NCI-H524 treated with DMSO at 0.1 percent for 48 hours (cell line): ENCODE measurements at places on chromosomes 11 and 22.
A peak's percentile ranks its signal among the peaks of the same experiment; 100 is the strongest.

DNA sequence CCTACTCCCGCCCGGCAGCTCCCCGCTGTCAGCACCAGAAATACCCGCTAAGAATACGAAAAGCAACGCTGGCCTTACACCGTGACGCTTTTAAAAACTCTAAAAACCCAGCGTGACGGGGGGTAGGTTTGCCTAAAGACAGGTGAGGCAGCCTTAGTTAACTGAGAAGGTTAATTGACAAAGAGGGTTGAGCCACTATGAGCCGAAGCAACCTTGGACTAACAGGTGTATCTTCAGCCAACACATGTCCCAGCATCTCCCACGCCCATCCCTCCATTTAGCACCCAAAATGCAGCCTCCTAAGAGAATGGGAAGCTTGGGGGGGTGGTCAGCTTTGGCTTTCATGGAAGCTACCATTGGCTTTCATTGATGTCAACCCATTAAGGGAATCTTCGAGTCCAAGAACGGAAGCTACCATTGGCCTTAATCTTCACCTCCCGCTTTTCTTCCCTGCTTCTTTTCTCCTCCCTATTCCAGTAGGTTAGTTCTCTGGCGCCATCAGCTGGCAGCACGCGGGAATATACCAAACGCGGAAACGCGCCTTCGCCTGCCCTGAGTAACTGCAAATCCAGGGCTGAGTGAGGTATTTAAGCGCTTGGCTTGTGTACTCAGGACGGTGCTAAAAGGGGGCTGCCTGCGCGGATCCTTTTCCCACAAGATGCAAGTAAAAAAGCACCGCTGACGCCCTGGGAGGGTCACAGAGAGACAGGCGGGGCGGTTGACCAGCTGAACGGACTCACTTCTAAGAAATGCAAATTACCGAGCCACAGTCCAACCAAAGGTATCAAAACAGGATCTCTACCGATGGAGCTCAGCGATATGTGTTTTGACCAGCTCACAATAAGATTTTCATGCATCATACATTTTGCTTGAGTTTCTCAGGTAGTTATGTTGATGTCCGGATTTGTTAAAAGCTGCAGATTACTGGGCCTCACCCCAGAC is 38.5 kb upstream of the GLYATL1 start:
- no peak for DNase-seq

DNA sequence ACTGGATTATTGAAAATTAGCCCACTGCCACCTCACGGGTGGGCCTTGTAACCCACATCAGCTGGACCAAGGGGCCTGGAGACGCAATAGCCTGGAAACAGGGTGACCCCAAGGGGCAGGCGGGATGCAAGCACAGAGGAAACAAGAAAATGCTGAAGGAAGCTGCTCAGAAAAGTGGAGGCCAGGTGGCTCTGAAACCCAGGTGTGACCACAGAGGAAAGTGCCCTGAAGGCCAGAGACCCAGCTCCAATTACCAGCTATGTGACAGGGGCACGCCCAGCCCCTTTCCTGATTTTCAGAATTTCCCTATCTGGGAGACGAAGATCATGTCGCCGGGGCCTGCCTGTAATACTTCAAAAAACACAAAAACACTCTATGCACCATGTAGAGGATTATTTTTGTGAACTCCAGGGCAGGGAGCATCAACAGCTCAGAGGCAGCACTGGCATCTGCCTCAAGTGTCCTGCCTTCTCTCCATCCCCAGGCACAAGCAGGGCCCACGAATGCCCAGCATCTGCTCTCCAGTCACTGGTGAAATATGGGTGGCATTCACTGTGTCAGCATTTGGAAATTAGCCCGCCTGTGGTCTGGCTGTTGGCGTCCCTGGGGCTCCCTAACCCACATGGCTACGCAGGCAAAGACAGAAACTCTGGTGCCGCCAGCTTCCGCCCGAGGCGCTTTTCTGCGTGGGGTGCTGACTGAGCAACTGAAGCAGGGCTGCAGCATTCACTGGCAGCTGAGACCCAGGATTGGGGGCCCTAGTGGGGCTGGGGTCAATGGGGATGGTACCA is 6.3 kb downstream of the KCNJ1 start:
- no peak for DNase-seq

DNA sequence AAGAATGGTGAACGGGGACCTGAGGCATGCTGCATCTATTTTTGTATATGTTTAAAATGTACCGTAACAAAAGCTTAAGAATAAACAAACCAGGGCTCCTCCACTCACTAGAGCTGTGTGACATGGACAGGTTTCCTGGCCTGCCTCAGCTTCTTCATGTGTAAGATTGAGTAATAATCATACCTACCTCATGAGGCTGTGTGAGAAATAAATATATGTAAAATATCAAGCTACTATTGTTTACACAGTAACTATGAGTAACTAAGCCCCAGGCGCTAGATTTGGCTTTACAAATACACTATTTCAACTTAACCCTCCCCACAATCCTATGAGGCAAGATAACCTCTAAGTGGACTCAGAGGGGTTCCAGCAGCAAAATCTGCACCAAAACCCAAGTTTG is 66.4 kb downstream of the SMCO4 start:
- no peak for DNase-seq

- DNase-seq: no peak
These were observed 1445.0 kb upstream of the RAG2 start for GRCh38 chr11:38043060-38043459.

GRCh38 chr22:26325641-26326040 is 103.4 kb upstream of the ASPHD2 start:
- DNase-seq: peak; percentile 44

DNA sequence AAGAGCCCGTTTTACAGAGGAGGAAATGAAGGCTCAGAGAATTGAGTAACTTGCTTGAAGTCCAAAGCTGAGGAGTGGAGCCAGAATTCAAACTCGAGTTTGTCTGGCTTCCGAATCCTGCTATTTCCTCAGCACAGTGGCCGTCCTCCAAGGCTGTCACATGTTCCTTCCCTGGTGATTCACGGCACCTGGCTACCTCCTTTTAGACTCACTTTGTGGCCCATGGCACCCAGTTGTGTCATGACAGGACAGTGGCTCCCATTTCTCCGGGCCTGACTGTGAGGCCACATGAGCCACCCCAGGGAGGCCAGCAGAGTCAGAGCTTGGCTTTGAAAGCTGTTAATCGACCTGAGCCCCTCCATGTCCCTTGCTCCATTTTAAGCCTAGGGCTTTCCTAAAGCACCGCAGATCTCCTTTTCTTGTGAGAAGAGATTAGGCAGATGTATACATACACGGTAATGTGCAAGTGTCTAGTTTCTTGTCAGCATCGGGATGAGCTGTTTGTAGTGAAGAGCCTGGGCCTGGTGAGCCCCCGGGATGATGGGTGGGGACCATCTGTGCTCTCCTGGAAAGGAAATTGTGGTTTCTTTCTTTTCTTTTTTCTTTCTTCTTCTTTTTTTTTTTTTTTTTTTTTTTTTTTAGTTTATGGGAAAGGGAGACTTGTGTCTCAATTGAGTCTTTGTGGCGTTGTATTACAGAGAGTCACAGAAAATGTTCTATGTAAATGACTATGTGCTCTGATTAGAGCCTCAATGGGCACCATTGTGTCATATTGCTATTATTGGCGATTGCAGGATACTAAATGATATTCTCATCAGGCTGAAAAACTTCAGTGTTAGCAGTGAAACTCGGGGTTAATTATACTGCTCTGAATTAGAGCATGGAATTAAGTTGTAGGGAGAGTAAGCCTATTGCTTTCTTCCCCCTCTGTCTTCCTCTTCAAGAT is 54.8 kb downstream of the PTPRJ start:
- peak; percentile 73 for DNase-seq

GRCh38 chr11:104443387-104443786 is 279.4 kb upstream of the PDGFD start:
- no peak for DNase-seq

GRCh38 chr11:15886299-15886698 is 470.0 kb downstream of the SOX6 start:
- DNase-seq: no peak

- no peak for DNase-seq
These were observed 66.0 kb upstream of the KIRREL3 start for GRCh38 chr11:127066401-127067090.
